ENCODE measurements at places on chromosomes 2 and 18. TPM values are rescaled to one million over a fixed set of nuclear protein-coding genes. Genes with fewer than 3 reads are reported as not detected.

Gene SCG2
- polyA plus RNA-seq: 0.13 TPM

Gene CTIF
- 38.0 TPM for polyA plus RNA-seq

- DNase-seq: no peak
These were observed 47.3 kb upstream of the C1D start for GRCh38 chr2:68110102-68110501.

DNA sequence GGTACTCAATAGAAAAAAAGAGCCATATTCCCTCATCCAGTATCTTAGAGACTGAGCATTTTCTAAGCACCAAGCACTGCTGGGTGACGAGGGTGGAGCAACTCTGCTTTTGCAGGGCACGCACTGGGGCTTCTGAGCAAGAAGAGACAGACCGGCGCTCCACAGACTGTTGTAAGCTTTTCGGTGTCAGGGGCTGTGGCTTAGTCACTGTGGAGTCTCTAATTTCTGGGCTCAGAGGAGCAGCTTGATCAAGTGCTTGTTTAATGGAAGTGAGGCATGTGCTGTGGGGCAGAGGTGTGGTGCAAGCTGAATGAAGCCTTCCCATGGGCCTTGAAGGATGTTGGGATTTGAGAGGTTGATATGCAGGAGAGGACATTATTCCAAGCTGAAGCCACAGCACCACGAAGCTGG, 227.1 kb downstream of the MYCN start:
- DNase-seq: no peak

GRCh38 chr18:75244351-75245313, 34.0 kb downstream of the TSHZ1 start:
- DNase-seq: no peak

DNA sequence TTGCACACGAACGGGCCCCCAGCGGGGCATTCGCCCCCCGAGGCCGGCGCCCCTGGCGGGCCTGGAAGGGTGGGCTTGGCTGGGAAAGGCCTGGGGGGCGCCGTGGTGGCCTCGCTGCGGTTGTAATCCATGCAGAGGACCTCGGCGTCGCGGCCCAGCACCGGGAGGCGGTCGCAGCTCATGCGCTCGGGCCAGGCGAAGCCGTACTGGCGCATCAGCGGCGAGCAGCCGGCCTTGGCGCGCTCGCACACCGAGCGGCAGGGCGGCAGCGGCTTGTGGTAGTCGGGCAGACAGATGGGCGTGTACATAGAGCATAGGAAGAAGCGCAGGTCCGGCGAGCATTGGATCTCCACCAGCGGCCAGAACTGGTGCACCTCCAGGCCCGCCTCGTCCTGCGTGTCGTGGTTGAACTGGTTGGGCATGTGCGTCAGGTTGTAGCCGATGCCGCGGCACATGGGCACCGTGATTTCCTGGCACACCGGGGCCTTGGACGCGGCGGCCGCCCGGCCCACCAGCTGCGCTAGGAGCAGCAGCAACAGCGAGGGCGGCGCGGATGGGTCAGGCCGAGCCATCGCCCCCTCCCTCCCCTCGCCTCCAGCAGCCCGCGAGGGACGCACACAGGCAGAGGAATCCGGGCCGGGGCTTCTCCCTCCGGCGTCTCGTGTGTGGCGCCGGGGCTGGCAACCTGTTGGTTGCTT, 1.4 kb downstream of the FZD5 start:
- DNase-seq: no peak

Gene MYO3B
- 3.2 TPM for polyA plus RNA-seq

Gene IER3IP1
- 24.4 TPM for polyA plus RNA-seq

DNA sequence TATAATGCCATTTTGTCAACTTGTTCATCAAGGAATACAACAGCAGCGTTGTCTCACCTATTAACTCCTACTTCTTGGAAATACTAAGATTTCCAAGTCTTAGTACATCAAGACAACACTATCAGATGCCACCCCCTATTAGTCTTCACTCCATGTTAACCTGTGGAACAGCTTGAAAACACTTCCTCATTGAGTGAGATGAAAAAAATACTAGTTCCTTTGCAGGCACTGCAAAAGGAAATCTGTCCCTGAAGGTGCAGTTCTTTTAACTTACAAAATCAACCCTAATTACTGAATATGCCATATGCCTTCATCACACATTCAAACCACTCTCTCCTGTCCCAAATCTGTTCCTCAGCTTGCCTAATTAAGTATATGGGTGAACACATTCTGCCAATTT, 4.0 kb downstream of the CWC22 start:
- no peak for DNase-seq

DNA sequence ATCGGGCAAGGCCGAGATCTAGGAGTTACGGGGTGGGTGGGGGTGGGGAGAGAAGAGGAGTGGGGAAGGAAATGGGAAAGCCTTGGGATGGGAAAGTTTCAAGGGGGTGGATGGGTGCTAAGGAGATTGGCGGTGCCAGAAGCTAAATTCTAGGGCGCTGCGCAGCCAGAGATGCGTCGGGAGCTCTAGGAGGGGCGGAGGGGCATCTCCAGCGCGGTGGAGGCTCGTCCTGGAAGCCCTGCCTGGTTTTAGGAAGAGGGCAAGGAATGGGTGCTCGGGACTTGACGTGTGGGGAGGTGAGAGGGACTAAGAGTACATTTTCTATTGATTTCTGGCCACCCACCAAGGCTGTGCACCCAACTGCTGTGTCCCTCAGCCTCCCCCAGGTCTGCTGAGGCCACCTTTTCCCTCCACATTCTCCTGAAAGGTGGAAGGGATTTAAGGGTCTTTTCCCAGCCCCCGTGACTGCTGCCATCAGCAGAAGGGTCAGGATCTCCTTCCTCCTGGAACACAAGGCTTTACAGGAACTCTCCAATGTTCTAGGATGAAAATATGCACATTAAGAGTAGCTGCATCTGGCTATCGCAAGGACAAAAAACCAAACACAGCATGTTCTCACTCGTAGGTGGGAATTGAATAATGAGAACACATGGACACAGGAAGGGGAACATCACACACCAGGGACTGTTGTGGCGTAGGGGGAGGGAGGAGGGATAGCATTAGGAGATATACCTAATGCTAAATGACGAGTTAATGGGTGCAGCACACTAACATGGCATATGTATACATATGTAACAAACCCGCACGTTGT, 1.4 kb downstream of the C2orf72 start:
- DNase-seq: no peak

Gene MDH1B
- polyA plus RNA-seq: 0.21 TPM

Gene EGR4
- polyA plus RNA-seq: not detected

Gene DNAJC27
- 5.7 TPM for polyA plus RNA-seq

DNA sequence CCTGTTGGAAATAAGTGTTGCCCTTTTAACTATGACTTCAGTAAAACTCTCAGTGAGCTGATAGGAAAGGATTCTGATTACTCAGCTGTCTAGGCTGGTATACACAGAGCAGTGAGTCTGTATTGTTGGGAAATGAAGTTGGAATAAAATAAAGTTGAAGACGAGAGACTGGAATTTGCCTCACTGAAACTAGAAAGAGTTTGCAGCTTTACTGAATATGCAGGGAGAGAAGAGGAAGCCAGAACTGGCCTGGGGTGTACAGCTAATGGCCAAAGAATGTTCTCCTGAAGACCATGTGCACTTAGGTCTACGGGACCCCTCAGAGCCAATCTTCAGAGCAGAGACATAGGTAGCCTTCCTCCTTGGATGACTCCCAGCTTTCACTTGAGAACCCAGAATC, 26.5 kb downstream of the EIF4E2 start:
- no peak for DNase-seq

Gene IL1RL1
- polyA plus RNA-seq: 0.27 TPM

GRCh38 chr2:170997893-170998597, 69.0 kb downstream of the GORASP2 start:
- no peak for DNase-seq

Gene ITSN2
- polyA plus RNA-seq: 18.4 TPM

- DNase-seq: no peak
These were observed 173.1 kb upstream of the GYPC start for GRCh38 chr2:126482582-126483464.
